ENCODE measurements at places on chromosomes 3 and 15.
A peak's percentile ranks its signal among the peaks of the same experiment; 100 is the strongest.

- DNase-seq, result no peak
Observed at GRCh38 chr3:186760141-186760833, 23.1 kb upstream of the EIF4A2 start.

GRCh38 chr3:28295898-28296490 lies 52.5 kb upstream of the ZCWPW2 start:
- no peak for DNase-seq

GRCh38 chr3:107065094-107065861 lies 312.0 kb upstream of the CCDC54 start:
- no peak for DNase-seq

- DNase-seq, result no peak
Observed at GRCh38 chr15:38691377-38691776, 126.8 kb upstream of the RASGRP1 start.

GRCh38 chr3:177552051-177552450 lies 354.8 kb upstream of the TBL1XR1 start:
- no peak for DNase-seq

DNA sequence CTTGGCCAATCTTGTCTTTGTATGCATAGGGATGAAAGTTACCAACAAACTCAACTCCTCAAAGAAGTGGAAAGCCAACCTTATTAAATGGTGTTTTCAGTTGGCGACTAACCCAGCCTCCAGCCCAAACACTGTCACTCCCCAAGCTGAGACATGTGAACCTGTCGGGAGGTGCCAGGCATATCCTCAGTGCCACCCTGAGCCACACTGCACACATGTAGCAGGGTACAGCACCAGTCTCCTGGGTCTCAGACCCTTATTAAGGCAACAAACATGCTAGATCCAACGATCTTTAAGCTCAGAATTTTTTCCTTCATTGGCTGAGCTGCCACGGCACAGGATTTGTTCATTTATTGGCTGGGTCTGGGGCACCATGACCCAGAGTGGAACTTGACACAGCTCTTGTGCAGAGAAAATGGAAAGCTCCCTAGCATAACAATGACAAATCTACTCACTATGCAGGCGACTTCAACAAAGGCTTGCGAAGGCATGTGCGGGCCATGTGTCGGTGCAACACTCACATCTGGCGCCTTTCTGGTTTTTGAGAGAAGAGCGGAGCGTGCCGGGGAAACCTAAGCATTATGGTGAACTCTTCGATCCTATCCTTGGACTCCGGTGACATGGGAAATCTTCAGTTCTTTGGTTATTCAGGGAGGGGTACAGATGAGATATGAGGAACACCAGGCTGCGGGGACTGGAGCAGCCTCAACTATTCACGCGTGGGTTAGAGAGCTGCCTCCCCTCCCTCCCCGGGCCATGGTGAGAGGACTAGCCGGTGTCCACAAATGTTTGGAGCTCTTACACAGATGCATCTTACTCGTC lies 190.1 kb downstream of the FAM43A start:
- no peak for DNase-seq

GRCh38 chr15:72180761-72181324 lies 16.7 kb downstream of the GRAMD2A start:
- DNase-seq, result no peak

- peak; percentile 52 for DNase-seq
Observed at GRCh38 chr3:143977341-143978262, 6.0 kb downstream of the DIPK2A start.

DNA sequence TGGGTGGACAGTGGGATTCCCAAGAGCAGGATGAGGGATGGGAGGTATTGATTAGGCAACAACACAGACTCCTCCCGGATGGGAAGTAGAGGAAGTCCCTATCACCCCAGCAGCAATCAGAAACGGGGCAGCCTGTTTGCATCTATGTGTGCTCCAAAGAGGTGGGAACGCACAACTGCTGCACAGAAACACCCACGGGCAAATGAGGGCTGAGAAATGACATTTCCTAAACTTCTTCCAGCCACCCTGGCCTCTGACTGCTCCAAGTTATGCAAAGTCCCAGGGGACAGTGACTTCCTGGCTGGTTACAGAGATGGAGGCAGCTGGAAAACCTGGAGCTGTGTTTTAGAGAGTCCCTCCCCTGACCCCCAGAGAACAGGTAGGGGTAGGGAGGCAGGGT lies 42.6 kb downstream of the HCN4 start:
- DNase-seq, result no peak

- no peak for DNase-seq
Observed at GRCh38 chr15:49427372-49427771, 4.3 kb downstream of the FGF7 start.

- DNase-seq, result no peak
Observed at GRCh38 chr3:11159421-11159904, 5.2 kb downstream of the HRH1 start.

- no peak for DNase-seq
Observed at GRCh38 chr15:100772892-100773520, 106.6 kb upstream of the ALDH1A3 start.

DNA sequence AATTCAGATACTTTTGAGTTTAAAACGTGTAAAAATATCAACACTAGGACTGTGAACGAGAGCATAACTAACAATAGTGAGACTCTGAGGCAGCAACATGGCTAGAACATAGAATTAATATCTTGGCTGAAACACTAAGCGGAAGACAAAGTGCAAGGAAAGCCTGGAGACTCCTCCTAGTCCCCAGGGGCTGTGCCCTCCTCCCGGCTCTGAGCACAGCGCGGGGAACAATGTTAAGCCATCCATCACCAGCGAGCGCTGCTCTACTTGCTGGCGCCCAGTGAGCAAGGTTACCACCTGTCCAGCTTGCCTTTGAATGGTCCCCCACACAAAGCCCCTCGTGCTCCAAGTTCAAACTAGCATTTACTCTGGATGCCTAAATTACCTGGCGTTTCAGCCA lies 436.9 kb downstream of the FOXP1 start:
- no peak for DNase-seq

GRCh38 chr3:53740956-53741355 lies 105.3 kb downstream of the CHDH start:
- DNase-seq, result no peak

DNA sequence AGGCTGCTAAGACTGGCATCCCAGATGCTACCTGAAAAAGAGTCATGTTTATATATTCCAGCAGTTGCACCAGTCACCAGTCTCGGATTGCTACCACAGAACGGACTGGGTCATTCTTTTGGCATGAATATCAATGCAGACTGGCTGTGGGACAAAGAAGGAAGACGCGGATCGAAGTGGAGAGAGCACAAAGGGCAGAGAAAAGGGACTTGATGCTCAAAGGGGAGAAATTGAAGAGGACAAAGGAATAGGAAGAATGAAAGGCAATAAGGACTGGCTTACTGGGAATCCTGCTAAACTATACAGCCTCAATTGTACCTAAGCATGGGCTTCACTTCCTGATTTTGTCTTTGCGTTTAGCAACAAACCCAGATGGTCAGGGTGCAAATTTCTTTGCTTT lies 15.3 kb upstream of the DIS3L start:
- DNase-seq, result no peak

DNA sequence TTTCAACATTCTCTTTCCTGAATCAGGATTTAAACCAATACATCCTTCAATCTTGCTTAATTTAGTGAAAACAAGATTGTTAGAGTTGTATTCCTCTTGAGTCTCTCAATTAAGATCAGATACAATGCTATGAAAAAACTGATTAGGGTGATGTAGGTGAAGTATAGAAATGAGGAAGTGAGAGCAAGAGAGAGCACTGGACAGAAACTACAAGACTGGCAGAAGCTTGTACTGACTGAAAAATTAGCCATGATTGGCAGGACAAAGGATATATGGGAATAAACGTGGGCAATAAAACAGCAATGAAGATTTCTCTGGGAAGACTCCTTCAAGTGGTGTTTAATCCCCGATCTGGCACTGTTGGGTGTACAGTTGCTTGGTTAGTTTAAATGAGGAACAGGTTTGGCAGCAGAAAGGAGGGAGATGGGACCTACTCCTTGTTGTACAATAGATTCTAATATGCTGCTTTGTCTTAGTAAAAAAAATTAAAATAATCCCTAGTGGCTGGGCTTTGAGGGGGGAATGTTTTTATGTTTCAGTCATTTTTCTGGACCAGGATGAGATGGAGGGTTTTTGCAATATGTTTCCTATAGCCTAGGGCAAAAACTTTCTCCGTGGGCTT lies 252.7 kb downstream of the SLC9A9 start:
- peak; percentile 56 for DNase-seq

- peak; percentile 27 for DNase-seq
Observed at GRCh38 chr3:150840802-150841515, 64.3 kb downstream of the MINDY4B start.

DNA sequence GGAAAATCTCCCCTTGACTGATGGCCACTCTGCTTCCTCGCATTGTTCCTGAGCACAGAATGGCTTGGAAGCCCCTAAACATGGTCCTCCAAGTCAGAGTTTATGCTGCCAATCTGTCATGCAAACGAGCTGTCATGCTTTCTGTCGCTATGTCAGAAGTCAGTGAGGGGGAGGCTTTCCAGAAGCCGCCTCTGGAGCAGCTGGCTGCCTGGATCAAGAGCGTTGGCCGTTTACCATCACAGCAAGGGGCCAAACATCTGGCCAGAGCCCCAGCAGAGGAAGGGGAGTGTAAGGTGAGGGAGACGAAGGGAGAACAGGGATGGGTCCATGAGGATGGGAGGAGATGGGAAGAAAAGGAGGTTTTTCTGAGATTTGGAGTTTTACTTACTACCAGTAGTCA lies 372.6 kb upstream of the NR2F2 start:
- no peak for DNase-seq

DNA sequence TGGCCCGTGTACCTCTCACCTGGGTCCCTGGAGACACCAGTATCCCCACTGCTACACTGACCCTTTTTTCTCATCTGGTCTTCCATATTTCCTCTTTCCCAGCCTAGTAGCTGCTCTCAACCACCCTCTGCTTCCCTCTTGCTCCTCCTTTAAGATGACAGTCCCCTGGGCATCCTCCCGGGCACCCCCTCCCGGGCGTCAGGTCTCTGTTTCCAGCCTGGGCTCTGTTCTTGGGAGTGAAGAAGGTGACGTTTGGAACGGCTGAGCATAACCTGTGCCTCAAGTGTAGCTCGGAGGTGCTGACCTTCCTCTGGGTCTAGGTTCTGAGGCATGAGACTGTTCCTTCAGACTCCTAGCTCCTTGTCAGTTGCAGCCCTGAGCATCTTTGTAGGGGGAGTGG lies 101.2 kb downstream of the VGLL4 start:
- no peak for DNase-seq

- DNase-seq, result no peak
Observed at GRCh38 chr3:170163956-170164645, 17.4 kb downstream of the PHC3 start.

- DNase-seq, result no peak
Observed at GRCh38 chr3:30924763-30925162, 30.3 kb upstream of the GADL1 start.

DNA sequence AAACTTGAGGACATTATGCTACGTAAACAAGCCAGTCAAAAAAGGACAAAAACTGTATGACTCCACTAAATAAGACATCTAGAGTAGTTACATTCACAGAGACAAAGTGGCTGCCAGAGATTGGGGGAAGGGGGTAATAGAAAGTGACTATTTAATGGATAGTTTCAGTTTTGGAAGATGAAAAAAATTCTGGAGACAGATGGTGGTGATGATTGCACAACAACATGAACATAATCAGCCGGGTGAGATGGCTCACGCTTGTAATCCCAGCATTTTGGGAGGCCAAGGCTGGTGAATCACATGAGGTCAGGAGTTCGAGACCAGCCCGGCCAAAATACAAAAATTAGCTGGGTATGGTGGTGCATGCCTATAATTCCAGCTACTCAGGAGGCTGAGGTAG lies 40.6 kb downstream of the DPP8 start:
- no peak for DNase-seq

DNA sequence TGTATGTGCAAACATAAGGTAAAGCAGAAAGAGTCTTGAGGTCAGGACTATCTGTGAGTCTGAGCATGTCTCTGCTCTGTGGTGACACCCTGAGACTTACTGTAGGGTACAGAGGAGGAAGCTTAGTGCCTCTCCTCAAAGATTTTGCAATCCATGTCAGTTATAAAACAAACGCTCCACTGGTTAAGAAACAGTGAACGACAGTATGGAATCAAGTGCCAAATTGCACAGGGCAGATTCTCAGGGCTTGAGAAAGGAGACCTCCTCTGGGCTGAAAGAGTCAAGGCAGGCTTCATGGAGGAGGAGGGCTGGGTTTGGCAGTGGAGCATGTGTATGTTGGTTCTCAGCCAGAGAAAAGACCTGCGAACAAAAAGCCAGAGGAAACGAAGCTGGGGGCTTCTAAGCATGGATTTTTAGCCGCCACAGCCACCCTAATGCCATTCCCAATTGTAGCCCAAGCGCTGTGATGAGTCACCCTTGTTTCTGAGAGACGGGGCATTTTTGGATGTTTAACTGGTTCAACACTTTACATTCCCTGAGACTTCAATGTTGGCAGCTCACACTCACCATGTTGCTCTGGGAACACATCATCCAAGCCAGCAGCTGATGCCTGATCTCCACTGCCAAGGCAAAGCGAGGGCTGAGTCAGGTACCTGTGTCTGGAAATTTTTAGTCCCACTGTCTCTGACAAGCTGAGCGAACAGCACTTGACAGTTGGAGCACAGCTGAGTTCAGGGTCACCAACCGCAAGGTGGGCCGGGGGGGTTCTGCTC lies 3.4 kb upstream of the DGKG start:
- no peak for DNase-seq

DNA sequence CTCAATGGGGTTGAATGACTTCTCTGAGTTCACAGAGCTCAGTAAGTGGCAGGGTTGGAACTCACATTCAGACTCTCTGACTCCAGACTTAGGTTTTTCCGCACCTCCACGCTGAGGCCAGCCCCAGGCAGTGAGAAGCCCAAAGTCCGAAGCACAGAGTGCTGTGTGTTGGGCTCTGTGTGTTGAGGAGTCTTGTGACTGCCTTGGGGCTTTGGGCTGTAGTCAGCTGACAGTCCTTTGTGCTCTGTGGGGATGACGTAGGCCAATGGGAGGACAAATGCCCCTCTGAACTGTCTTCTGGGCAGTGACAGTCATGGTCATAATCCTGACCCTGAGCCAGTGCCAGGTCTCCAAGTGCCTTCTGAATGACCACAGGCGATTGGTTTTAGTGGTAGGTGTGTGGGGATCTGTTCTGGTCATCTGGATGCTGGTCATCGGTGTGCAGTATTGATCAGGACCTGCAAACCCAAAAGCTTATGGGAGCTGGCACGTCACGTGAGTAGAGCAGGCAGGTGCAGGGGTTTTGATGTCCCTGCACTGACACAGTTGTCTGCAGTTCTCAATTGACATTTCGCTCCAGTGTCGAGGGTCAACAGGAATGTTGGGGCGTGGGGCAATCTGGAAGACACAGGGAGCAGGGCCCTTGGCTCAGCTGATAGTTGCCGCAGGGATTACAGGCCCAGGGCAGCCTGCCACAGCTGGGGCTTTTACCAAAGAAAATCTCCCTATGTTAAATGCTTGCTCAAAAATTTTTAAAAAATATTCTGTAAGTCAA lies 45.3 kb downstream of the CAPN3 start:
- no peak for DNase-seq

DNA sequence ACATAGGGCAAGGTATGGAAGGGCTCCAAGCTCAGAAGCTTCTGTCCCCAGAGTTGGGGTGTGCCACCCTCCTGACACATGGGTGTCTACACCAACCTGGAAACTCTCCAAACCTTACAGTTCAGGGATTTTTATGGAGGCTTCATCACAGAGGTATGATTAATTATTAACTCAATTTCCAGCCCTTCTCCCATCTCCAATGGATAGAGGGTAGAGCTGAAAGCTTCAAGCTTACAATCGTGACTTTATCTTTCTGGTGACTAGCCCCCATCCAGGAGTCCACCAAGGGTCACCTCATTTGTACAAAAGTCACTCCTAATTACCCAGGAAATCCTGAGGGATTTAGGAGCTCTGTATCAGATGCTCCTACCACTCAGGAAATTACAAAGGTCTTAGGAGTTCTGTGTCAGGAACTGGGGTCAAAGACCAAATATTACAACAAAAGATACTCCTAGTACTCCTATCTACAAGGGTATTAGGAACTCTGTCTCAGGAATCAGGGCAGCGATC lies 62.7 kb downstream of the TFDP2 start:
- no peak for DNase-seq
